ENCODE measurements at places on chromosomes 7 and 10.
A peak's percentile ranks its signal among the peaks of the same experiment; 100 is the strongest.

DNA sequence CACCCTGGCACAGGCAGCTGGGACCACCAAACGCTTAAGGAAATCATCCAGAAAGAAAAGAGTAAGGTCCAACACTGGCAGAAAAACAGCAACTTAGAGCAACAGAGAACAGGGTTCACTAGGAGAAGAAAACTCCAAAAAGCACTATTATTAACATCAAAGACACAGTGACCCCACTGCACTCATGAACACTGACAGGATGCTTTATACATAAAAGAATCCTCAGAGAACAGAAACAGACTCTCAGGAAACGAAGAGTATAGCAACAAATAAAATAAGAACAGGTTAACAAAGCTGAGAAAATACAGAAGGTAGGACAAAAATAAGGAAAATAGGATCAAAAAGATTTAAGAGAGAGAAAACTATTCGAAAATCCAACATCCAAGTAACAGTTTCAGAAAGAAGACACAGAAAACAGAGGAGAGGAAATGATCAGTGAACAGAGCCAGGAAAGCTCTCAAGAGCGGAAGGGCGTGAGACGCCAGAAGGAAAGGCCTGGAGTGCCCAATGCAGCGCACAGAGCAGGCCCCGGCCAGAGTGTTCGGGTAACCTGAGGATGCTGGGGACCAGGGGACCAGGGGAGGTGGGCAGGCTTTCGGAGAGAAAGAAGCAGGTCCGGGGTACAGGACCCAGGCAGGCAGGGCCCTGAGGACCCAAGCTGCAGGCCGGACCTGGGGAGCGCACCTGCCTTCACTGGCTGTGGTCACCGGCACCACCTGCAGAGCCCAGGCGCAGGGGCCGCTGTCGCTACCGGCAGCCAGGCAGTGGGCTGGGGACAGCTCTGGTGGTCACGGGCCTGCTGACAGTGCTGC lies 258.2 kb downstream of the MAD1L1 start:
- DNase-seq, result no peak

DNA sequence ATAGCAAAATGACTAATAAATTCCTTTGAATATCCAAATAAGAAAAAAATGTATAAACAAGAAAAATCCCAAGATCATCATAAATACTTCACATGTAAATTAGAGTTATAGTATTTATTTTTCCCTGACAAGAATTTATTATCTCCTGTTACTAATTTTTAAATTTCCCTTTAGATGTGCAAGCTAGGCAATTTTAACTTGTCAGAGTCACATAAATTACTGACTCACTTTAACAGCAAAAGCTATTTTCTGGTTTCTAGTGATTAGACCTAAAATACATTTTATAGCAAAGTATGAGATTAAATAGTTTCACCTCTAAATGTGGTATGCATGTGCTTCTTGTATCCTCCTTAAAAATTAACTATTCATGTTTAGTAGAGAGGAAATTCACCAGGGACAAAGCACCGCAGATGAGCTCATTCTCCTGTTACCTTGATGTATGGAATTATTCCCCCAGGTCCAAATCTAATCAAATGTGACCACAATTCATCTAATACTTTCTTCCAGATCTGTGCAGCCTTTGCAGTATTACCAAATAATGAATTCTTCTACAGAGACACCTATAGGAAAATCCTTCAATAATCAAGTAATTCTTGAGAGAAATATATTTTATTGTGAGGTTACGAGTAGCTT lies 621.2 kb downstream of the DNAJB9 start:
- DNase-seq, result no peak

DNA sequence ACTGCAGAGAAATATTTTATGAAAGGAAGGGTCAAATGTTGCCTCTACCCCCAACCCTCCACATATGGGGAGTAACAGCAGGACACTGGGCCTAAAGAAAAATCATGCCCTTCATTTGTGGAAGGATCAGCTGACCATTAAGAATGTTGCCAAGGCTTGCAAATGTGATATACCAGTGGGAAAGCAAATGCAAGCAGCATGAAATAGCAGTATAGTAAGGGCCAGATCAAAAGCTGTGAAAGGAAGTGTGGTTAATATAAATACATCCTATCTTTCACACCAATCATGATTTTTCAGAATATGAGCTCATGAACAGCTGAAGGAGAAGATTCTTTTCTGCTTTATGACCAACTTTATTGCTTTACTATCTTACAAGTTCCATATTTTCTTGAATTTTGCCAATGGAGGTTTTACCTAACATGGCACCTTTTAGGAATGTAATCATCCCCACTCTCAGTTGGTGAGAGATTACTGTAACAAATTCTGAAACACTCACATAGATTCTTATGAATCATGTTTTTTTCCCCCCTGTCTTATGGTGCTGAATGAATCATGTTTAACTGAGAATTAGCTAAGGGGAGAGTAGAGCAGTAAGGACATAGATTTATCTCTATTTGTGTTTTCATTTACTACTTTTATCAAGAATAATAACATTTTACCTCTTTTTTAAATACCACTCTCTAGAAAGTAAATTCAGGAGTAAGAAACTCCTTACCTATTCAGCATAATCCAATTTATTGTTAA lies 12.1 kb upstream of the ATAD1 start:
- DNase-seq, result no peak

DNA sequence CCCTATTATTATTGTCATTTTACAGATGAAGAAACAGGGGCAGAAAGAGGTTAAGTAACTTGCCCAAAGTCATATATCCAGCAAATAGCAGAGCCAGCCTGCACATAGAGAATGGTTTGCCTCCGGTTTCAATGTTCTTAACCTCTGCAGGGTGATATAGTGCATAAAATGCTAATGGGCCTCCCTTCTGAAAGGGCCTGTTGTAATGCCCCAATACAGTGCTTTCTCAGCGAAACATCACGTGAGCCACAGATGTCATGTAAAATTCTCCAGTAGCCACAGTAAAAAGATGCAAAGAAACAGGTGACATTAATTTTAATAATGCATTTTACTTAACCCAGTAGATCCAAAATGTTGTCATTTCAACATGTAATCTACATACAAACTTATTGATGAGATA lies 38.1 kb downstream of the LRGUK start:
- DNase-seq, result no peak

DNA sequence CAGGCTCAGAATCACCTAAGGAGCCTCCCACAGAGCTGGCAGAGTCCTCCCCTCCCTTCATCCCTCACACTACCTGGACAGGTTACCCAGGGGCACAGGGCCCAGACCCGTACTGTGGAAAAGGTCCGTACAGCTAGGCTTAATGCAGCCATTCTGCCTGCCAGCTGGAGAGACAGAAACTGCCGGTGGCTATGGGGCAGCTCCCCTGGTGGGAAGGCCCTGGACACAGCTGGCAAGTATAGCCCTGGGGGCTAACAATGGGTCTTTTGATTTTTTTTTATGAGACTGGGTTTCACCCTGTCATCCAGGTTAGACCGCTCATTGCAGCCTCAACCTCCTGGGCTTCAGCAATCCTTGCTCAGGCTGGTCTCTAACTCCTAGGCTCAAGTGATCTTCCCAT lies 68.3 kb downstream of the GNA12 start:
- no peak for DNase-seq

GRCh38 chr10:129929343-129930292 lies 34.5 kb downstream of the EBF3 start:
- no peak for DNase-seq

DNA sequence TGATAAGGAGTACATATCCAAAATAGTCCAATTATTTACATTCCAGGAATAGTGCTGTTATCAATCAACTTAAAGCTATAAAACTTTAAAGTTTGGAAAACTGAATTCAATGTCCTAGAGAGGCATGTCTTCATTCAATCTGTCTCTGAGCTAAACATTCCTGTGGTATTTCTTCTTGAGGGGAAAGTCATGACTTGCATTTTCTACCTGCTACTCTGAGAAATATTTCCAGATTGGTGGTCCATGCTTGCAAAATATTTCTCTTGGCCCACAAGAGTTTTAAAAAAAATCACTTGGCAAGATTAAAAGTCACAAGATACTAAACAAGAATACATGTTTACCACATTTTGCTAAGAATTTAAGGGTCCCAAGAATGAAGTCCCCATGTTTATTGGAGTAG lies 63.6 kb upstream of the HGF start:
- no peak for DNase-seq

DNA sequence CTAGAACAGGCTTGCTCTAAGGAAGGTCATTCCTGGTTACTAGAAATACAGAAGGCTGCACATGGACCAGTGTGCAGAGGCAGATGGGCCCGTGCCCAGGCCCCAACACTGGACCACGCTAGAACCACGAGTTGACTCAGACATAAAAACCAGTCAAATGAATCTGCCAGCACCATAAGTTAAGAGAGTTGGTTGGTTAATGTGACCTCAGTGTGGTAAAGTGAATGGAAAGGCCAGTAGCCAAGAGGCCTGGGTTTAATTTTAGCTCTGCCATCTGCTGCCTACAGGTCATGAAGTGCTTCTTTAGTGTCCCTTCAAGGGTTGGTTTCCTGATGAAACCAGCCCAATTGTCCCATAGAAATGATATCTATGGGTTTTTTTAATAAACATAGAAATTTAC lies 329.6 kb upstream of the NRP1 start:
- DNase-seq, result no peak

- DNase-seq, result peak; percentile 23
These were observed 32.0 kb upstream of the PLEKHA1 start for GRCh38 chr10:122342293-122343134.

DNA sequence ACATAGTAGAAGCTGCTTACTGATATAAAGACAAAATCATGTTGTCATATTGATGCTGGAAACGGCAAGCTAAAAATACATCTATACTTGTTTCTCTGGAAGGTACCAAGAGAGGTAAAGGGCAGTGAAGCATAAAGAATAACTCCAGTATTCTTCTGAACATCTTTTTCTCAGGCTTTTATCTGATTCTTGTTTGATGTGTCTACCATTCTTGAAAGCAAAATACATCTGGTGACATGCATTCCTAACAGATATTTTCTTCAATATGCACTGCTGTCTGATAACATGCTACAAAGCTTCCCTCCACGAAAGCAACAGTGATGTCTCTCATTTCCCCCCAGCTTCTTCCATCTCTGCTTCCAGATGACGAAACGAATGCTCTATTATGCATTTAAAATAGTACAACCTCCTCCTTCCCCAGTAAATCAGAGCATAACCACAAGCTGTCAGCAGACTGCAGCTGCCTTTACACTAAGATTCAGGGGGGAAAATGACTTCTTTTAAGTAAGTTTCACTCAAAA lies 100.8 kb downstream of the ARHGAP21 start:
- DNase-seq, result no peak

- DNase-seq, result no peak
These were observed 19.8 kb downstream of the PIK3AP1 start for GRCh38 chr10:96700374-96701099.

GRCh38 chr7:54141576-54141975 lies 400.6 kb upstream of the VSTM2A start:
- no peak for DNase-seq

DNA sequence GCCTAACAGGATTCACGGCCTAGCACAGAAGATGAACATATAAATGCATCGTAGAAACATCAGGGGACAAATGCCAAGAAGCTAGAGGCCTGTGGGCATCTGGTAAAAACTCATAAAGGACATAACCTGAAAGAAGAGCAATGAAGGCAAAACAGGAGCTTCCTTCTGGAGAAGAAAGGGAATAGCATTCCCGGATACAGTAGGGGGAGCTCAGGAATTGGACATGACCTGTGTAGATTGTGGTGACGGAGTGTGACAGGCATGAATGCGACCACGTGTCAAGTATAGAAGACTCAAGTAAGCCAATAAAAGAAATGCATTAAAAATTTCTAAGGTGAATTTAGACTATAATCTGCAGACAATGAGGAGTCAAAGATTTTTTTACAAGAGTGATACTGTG lies 270.1 kb downstream of the AGMO start:
- DNase-seq, result no peak

Data from stimulated activated CD8-positive, alpha-beta memory T cell treated with anti-CD3 and anti-CD28 coated beads, Interleukin-7, amount 100 ng/mL, for 4 hours (primary cell).